ENCODE measurements at places on chromosomes 1 and 21. TPM values are rescaled to one million over a fixed set of nuclear protein-coding genes. Genes with fewer than 3 reads are reported as not detected.

The NUF2 gene
- not detected for total RNA-seq

The PTCH2 gene
- 0.10 TPM for total RNA-seq

The RGS1 gene
- 4.3 TPM for total RNA-seq

The ST6GALNAC3 gene
- total RNA-seq: 3.9 TPM

The ADGRL4 gene
- 31.9 TPM for total RNA-seq
